ENCODE measurements at places on chromosomes 7 and 10. TPM values are rescaled to one million over a fixed set of nuclear protein-coding genes. Genes with fewer than 3 reads are reported as not detected.
A peak's percentile ranks its signal among the peaks of the same experiment; 100 is the strongest.

Gene ATG9B
- 8.9 TPM for polyA plus RNA-seq

DNA sequence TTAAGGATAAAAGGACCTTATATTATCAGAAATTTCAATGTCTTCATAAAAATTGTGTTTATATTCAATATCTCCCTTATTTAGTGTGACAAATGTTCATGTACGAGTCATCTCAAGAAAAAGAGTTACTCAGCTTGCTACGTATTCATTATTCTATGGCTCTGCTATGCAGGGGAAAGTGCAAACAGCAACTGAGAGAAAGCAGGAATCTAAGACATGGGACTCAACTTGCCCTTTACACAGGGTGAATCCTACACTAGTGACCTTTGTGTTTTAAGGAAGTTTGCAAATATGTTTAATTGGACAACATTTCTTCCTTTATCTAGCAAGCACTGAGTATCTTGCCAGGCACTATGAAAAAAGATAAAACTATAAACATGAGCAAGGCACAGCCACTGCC lies 104.7 kb downstream of the NPSR1 start:
- no peak for DNase-seq

DNA sequence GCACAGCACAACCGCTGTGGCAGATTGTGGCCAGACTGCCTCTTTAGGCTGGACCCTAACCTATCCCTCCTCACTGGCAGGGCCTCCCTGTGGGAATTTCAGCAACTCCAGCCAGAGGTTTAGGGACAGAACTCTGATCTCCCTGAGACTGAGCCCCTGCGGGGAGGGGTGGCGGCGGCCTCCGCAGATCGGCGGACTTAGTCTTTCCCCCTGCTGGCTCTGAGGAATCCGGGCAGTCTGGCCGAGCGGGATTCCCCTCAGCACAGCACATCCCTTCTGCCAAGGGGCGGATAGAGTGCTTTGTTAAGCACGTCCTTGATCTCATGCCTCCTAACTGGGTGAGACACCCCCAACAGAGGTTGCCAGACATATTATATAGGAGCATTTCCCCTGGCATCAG lies 224.2 kb upstream of the NPY start:
- DNase-seq: no peak

DNA sequence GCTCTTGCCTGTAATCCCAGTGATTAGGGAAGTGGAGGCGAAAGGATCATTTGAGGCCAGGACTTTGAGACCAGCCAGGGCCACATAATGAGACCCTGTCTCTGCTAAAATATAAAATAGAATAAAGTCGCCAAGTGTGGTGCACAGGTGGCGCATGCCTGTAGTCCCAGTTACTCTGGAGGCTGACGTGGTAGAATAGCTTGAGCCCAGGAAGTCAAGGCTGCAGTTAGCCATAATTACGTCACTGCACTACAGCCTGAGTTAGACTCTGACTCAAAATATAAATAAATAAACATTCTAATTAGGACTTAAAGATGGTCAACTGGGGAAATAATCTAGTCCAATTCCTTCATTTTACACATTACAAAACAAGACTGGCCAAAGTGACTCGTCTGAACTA lies 768 bp downstream of the CHCHD2 start:
- DNase-seq: no peak

- DNase-seq: no peak
Observed at GRCh38 chr7:126411821-126412383, 840.8 kb downstream of the GRM8 start.

GRCh38 chr10:87930934-87931835 lies 67.8 kb downstream of the PTEN start:
- no peak for DNase-seq

Gene ARHGEF35
- 4.6 TPM for polyA plus RNA-seq

- DNase-seq: no peak
Observed at GRCh38 chr7:66669088-66669487, 40.4 kb downstream of the KCTD7 start.

DNA sequence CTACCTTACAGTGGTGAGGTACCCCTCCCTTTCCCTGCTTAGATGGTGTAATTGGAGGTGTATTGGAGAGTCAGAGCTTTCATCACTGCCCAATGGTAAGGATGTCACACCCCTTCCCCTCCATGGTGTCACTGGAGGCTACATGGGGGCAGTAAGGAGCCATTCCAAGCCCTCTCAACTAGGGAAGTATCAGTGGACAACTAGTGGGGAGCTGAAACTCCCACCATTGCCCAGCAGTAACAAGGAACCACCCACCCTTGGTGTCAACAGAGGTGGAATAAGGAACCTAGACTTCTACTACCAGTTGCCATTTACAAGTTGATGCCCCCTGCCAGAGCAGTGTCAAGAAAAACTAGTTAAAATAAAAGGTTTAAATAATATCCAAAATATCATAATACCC lies 2.8 kb upstream of the HIBADH start:
- DNase-seq: no peak

Gene CCL26
- not detected for polyA plus RNA-seq

- DNase-seq: no peak
Observed at GRCh38 chr7:21947056-21947455, 1.4 kb upstream of the CDCA7L start.

Gene HKDC1
- not detected for polyA plus RNA-seq

DNA sequence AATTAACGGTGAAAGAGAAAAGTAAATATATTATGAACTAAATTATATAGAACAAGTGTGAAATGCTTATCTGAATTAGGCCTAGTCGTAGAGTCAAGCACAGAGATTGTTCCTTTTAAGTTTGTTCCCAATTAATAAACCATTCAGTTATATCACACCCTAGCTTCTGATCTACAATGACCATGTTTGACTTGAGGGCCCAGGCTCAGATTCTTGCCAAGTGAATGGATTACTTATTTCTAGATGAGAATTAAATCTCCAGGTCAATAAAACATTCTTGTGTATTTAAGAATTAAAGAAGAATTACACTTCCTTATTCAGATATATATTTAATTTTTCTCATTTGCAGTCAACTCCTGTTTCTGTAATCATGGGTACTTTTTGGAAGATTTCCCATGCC lies 37.4 kb upstream of the ARL4A start:
- no peak for DNase-seq

- DNase-seq: no peak
Observed at GRCh38 chr10:119769886-119770285, 44.0 kb downstream of the INPP5F start.

DNA sequence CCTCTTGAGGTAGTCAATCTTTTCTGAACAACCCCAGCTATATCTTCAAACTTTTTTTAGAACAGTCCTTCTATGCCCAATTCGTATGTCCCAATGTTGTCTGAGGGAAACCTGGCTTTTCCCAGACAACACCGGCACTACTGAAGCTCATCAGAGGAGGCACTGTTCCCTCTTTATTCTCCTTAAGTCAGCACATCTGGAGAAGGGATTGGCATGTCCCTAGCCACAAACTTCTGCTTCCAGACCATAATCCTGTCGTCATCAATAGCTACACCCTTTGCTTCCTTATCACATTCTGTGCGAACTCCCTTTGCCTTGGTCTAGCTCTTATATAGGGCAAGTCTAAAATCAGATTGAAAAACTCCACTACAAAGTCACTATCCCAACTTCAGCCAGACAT lies 22.9 kb downstream of the PON3 start:
- DNase-seq: no peak

DNA sequence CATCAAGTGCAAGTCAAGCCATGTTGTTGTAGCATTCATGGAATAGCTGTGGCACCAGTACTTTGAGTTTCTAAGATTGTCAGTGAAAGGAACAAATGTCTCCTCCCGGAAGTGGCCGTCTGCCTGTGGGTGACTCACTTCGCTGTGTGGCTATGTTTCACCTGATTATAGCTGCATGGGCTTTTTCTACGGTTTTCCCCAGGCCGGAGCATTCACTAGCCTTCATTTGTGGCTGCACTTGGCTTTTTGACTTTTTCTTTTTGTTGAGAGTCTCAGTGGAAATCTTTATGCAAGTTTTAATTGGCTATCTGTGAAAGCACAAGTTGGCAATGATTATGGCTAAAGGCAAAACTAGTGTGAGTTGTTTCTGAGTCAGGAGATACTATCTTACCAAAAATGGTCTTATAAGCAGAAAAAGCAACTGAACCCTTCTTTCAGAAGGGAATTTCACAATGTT lies 35.0 kb downstream of the SRI start:
- no peak for DNase-seq

Gene PAX4
- not detected for polyA plus RNA-seq

Gene HOGA1
- not detected for polyA plus RNA-seq

DNA sequence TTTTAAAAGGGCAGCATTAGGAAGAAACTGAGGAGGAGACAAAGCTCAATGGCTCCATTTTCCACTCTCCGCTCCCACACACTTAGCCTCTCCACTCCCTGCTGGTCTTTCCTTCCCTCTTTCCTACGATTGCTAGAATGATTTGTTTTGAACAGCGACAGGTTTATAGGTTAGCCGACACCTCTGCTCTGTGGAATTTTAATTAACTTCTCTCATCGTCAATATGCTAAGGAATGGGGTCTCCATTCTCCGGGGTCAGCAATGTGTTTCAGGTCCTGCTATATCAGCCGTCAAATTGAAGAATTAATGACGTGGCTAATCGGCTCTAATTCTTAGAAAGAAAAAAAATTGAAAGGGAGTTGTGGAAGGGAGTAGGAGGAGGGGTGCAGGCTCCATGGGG lies 28.9 kb downstream of the FBXW4 start:
- no peak for DNase-seq

DNA sequence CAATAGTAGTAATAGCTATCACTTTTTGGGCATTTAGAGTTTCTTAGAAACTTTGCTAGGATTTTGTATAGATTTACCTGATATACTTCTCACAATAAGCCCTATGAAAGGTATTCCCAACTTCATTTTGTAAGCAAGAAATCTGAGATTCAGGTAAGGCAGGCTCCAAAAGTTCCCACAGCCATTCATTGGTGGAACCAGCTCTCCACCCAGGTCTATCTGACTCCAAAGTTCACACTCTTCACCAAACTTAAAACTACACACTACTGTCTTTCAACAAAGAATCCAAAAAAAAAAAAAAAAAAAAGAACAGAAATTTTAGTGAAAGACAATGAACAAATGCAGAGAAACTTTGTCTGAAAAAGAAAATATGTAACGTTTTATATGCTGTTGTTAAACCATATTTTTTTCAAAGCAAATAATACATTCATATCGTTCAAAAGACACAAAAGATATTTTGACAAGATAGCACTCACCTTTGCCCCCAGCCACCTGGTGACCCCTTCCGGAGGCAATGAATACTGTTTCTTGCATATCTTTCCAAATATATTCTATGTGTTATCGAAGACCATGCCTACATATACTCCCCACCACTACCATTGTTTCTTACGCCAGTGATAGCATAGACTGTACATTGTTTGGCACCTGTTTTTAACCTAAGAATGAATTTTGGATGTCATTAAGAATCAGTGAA lies 108.2 kb downstream of the C1GALT1 start:
- DNase-seq: no peak

- DNase-seq: no peak
Observed at GRCh38 chr7:1721047-1721690, 51.1 kb downstream of the ELFN1 start.

- no peak for DNase-seq
Observed at GRCh38 chr7:96614154-96614867, 95.3 kb downstream of the SEM1 start.

Gene CYP2C8
- polyA plus RNA-seq: not detected

DNA sequence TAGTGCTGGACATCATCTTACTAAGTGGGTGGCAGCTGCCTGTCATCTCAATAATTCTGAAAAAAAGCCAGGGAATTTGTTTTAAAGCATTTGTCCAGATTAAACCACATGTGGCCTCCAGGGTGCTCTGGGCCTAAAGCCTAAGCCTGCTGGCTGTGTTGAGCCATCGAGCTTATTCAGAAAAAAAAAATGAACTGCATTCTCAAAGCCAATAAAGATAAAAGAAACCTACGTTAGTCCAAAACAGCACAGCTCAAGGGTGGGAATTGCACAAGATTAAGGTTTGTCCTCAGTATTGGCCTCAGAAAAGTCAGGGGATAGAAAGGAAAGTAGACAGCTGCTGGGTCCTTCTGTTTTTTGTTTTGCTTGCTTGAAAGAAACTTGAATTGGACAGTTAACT lies 22.6 kb upstream of the PRTFDC1 start:
- no peak for DNase-seq

- DNase-seq: no peak
Observed at GRCh38 chr10:76017026-76017732, 585.8 kb downstream of the LRMDA start.

Gene FBXL13
- 0.78 TPM for polyA plus RNA-seq

Gene GOLGA7B
- not detected for polyA plus RNA-seq

DNA sequence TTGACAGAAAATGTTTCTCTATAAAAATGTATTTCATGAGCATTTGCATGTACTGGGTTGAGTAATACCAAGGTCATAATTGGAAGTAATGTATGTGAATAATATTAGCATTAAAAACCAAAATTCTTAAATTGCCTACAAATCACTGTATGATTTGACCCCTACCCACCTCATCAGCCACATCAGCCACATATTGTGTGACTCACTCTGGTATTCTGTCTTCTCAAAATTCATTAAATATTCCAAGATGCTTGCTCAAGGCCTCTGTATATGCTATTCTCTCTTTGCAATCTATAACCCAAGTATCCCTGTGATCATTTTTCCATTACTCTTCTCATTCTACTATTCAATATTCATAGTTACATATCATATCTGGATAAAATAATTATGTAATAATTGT lies 21.4 kb downstream of the POT1 start:
- no peak for DNase-seq

Gene LRMDA
- not detected for polyA plus RNA-seq

Gene SYNPO2L
- polyA plus RNA-seq: not detected

DNA sequence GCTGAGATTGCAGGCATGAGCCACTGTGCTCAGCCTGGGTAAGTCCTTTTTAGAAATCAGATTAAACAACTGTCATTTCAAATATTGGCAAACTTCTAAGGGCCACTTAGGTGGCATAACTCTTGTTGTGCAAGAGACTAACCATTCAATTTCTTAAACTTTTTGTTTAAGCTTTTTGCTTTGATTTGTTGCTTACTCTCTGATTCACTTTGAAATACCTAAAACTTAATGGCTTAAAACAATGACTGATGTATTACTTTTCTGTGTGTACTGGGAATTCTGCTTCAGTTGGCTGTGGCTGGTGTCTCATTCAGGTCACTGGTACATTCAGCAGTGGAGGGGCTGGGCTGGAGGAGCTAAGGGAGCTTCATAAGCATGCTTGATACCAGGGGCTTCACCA lies 28.9 kb downstream of the ZNF25 start:
- no peak for DNase-seq

- DNase-seq: peak; percentile 89
Observed at GRCh38 chr10:87094373-87095235, at the start of the genes GLUD1 and SHLD2. TSS of gene GLUD1 (minus strand) at chr10:87094843. CDS start at chr10:87094769, 74 bp downstream. TSS of gene SHLD2 (plus strand) at chr10:87095206. CDS start at chr10:87151355, 56,149 bp downstream.

GRCh38 chr7:54827734-54828133 lies 68.7 kb upstream of the SEC61G start:
- no peak for DNase-seq

GRCh38 chr10:91350651-91351081 lies 59.5 kb upstream of the HECTD2 start:
- no peak for DNase-seq

GRCh38 chr10:97228130-97228774 lies 42.5 kb upstream of the SLIT1 start:
- no peak for DNase-seq

Gene HTR5A
- not detected for polyA plus RNA-seq
